ENCODE measurements at places on chromosomes 11 and 22.

DNA sequence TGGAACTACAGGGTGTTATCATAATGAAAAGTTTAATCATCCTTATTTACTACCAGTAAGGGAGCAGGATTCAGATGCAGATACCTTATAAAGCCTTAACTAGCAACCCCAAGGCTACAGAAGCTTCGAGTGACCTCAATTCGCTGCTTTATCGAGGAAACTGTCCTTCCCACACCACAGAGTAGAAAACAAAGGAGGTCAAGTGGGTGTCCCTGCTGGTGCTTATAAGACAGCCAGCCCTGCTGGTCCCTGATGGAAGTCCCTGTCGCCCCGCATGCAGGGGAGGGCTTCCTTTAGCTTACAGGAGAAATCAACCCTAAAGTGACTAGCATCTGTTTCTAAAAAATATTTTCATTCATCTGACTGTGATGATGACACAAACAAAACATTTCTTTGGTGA lies 7.3 kb downstream of the MN1 start:
- no peak for DNase-seq

DNA sequence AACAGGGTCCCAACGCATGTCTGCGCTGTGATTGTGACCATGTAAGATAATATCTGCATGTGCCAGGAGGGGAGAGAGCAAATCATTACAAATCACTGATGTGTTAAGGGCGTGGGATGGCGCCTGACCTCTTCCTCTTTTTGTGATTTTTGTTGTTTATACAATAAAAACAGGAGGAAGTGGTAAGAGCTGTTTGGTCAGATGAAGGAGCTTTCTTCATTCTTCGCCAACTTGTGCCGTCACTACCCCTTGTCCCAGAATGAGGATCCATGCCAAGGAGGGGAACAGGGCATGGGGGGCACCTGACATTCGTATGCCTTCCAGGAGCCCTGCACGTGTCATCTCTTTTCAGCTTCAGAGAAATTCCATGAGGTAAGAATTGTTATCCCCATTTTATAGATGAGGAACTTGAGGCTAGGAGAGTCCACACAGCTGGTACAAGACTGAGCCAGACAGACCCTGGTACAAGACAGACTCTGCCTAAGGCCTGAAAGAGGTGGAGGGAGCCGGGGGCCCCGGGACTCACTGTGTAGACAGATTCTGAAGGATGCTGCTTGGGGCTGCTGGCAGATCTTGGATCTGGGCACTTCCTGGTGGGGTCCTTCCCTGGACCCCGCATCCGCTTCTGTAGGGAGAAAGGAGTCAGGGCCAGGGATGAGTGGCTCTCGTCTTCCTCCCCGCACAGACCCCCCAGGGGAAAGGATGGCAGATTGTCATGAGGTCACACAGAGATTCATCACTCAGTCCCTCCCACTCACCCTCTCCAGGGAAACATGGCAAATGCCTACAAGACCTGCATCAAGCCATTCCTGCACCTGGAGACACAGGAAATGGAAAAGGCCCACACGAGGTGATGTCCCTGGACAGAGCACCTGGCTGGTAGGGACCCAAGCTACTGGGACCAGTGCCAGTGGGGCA lies 34.6 kb downstream of the NFAM1 start:
- peak; percentile 57 for DNase-seq

DNA sequence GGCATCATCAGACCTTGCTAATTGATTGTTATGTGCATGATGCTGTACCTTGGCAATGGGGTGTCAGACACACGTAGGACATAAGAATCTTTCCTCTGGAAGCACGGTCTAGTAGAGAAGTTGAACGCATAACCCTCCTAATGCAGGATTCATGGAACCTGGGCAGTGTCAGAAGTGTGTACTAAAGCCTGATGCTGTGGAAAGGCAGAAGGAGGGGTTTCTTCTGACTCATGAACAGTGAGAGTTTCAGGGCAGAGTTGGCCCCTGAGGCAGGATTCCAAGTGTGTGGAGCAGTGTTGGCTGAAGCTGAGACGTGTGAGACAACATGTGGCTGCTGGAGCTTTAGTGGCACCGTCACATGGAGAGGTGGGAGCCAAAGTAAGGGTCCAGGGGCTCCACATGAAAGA lies 3.5 kb downstream of the PANX1 start:
- DNase-seq, result no peak

GRCh38 chr11:69603111-69603836 lies 37.7 kb upstream of the CCND1 start:
- no peak for DNase-seq

DNA sequence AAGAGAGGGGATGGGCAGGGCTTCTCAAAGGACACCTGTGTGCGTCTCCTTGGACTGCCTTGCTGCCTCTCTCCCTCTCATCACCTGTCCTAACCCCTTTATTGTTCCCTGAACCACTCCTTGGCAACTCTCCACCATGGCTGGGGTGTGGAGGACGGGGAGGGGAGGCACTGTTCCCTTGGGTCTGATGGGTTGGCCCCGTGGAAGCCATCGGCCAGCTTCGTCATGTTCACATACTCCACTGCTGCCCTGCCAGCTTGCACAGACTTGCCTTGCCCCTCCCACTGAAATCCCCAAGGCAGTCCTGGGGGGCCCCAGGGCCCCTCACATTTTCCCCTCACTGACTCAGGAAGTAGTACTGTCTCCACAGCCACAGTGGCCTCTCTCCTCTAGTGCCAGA lies 36.1 kb upstream of the LRRC32 start:
- no peak for DNase-seq

DNA sequence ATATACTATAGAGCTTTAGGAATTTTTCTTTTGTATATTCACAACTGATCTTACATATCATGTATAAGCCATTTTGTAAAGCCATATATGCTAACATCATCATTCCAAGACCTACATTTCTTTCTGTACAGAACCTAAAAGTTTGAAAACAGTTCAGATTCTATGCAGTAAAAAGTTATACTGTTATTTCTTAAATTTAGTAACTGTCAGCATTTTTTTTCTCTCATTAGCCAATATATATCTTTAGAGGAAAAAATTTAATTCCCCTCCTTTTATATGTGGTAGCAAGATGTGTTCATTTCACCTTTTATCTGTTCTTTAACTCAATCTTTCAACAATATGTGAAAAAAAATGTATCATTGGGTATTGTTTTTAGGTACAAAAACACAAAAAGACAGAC lies 120.4 kb upstream of the TP53AIP1 start:
- DNase-seq, result no peak

GRCh38 chr22:48884786-48885185 lies 942.9 kb downstream of the BRD1 start:
- DNase-seq, result no peak

DNA sequence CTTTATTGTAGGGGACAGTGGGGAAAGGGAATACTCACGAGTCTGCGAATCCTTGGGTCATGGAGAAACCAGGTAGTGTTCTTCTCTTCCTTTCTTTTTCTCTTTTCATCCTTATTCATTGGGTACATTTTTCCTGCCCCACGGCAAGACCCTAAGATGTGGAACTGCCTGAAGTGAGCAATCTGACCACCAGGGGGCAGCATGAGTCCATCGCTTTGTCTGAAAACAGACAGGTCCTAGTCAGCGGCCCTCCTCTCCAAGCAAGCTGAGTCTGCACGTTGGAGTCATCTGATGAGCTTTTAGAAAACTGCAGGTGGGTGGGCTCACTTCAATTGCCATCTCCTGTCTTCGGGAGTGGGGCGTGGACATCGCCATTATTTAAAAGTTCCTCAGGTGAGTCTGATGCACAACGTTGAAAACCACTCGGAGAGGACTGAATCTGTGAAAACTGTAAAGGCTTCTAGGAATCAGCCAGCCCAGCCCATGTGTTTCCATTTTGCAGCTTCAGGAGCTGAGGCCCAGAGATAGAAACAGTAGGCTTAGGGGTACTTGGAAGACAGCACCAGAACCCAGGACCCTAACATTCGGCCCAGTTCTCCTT lies 34.0 kb upstream of the FBXO3 start:
- peak; percentile 91 for DNase-seq

GRCh38 chr11:65305501-65306268 lies 9.0 kb upstream of the CDC42EP2 start:
- no peak for DNase-seq

DNA sequence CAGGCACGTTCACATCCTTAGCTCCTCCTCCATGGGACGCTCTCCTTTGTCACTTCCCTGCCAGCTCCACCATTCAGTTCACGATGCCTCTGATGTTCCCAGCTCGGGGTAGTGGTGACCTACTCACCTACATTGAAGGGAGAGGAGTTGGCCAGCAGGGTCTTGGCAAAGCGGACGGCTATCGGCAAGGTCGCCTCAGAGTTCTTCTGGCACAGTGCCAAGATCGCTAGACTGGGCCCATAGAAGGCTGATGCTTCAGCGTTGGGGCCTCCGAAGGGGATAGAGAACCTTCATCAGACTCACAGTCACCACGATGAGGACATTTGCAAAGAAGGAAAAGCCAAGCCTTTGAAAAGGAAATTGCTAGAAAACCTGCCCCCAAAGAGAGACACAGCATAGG lies 3.0 kb downstream of the CBLIF start:
- no peak for DNase-seq

GRCh38 chr11:65801153-65801987 lies 14.5 kb downstream of the OVOL1 start:
- no peak for DNase-seq

DNA sequence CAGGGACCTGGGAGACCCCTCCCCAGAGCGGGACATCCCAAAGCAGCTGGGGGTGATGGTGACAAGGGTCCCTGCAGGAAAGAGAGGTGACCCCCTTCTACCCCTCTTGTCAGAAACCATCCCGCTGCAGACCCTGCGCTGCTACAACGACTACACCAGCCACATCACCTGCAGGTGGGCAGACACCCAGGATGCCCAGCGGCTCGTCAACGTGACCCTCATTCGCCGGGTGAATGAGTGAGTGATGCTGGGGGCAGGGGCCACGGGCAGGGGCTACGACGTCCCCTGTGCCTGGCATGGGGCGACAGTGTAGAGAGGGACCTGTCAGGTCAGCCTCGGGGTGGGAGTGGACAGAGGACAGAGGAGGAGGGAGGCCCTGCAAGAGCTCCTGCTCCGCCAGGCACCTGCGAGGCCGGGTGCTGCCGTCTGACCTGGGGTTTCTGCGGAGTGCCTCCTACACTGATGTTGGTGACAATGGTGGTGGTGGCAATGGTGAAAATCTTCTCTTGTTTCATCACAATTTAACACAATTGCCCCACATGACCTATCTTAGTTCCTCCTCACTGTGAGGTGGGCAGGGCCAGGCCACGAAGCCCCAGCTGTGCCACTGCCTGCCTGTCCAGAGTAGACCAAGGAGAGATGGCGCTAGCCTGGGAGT lies 9.8 kb downstream of the CSF2RB start:
- no peak for DNase-seq

GRCh38 chr11:68997995-68998348 lies 15.1 kb downstream of the MRGPRF start:
- no peak for DNase-seq

DNA sequence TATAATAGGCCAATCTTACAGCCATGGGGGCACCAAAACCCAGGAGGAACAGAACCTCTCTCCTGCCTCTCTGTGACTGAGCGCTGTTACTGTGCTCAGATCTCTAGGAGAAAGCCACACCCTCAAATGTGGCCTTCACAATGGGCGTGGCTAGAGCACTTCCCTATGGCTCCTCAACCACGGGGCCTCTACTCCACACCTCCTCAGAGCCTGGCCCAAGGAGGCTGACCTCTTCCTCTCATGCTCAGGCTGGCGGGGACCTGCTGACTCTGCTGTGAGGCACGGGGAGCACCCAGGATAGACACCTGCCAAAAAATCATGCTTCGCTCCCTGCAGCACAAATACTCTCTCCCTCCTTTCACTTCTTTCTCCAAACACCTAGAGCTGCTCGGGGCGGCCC lies 41.0 kb downstream of the C11orf58 start:
- DNase-seq, result no peak

GRCh38 chr22:48943567-48944432 lies 883.9 kb downstream of the BRD1 start:
- peak; percentile 67 for DNase-seq

GRCh38 chr11:44628730-44629700 lies 63.6 kb downstream of the CD82 start:
- DNase-seq, result no peak

DNA sequence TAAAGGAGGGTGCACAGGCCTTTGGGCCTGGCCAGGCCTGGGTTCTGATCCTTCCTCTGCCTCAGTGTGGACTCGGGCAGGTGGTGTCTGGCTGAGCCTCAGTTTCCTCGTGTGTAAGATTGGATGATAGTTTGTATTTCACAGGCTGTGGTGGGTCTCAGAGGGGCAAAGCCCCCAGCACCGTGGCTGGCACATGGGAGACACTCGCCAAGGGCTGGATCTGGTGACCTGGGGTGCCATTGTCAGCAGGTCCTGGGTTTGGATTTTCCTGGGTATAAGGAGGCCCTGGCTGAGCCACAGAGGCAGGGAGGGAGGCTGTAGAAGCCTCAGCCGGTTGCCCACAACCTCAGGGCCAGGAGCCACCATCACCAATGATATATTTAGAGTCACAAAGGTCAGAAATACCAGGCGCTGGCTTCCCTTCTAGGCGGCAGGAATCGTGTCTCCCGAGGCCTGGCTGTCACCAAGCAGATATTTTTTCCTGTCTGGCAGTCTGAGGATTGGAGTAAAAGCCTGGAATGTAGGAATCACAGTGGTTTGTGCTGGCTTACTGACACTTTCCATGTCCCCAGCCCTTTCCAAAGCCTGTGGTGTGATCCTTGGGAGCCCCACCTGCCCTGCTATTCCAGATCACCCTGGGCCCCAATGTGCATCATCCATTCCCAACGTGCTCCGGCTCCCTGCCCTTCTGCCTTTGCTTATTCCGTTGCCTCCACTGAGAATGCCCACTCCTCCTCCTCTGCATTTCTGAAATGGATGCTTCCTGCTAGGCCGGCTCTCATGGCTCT lies 15.6 kb downstream of the KCNC1 start:
- no peak for DNase-seq

- no peak for DNase-seq
Measured at GRCh38 chr11:120808616-120809050, 215.3 kb upstream of the TBCEL start.

- no peak for DNase-seq
Measured at GRCh38 chr11:120354779-120355178, 18.6 kb downstream of the ARHGEF12 start.

GRCh38 chr11:127693686-127694085 lies 693.1 kb upstream of the KIRREL3 start:
- no peak for DNase-seq

DNA sequence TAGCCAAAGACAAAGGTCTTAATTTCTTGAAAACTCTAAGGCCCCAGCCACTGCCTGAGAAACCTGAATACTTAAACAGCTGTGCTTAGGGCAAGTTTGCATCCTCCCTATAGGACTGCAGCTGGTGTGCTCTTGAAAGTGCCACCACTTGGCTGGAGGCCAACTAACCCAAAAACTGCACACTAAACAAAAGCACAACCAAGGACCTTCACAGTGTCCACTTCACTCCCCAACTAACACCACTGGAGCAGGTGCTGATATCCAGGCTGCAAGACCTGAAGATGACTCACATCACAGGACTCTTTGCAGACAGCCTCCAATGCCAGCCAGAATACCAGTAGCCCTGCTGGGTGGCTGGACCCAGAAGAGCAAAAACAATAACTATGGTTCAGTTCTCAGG lies 357.7 kb upstream of the ARHGAP42 start:
- no peak for DNase-seq

DNA sequence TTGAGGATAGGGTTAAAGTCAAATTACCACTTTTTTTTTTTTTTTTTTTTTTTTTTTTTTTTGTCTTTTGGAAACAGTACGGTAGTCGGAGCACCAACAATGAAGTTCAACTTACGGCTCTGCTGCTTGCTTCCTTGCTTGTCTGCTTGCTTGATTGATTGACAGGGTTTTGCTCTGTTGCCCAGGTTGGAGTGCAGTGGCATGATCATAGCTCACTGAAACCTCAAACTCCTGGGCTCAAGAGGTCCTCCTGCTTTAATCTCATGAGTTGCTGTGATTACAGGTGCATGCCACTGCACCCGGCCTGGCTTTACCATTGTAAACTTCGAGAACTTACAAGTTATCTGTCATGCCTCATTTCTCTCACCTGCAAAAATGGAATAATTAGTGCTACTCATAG lies 5.8 kb downstream of the SGSM3 start:
- DNase-seq, result no peak
